Glutamatergic neuron (in vitro differentiated cells): ENCODE measurements at places on chromosomes 5 and 9.

DNA sequence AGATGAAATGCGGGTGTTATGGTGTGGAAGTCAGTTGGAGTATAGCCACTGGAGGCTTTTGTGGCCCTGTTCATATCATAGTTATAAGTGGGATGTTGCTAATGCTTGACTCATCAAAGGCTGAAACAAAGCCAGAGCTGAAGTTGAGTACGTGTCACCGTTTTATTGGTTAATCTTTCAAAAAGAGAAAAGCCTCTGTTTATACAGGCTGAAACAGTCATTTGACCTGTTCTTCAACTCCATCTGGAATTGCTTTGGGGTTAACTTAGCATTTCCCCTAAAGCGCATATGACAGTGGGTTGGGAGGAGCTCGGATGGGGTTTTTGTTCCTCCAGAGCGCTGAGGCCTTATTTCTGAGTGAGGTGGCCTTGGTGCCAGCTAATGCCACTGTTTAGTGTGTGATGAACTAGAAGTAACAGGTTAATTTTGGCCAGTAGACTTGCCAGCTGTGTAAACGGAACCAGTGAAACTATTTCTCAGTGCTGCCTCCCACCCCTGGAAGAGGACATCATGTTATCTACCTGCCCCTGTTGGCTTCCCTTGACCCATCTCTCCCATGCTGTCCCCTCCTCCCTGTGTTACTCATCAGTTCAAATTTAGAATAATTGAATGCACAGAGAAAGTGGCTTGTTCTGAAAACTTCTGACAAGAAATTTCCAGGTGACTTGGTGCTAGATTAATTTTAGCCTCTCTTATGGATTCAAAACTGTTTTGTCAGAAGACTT is 34.2 kb downstream of the MTAP start:
- no peak for DNase-seq

DNA sequence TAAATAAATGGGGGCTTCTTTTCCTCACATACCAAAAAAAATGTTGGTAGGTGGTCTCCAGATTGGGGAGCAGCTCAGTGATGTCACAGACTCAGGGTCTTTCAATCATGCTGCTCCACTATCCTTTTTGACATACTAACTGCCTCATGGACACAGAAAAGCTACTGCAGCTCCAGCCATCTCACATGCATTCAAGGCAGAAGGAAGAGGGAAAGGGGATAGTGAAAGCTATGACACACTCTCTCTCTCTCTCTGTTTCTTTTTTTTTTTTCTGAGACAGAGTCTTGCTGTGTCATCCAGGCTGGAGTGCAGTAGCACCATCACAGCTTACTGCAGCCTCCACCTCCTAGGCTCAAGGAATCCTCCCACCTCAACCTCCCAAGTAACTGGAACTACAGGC is 7.9 kb upstream of the ADGRD2 start:
- DNase-seq = no peak

DNA sequence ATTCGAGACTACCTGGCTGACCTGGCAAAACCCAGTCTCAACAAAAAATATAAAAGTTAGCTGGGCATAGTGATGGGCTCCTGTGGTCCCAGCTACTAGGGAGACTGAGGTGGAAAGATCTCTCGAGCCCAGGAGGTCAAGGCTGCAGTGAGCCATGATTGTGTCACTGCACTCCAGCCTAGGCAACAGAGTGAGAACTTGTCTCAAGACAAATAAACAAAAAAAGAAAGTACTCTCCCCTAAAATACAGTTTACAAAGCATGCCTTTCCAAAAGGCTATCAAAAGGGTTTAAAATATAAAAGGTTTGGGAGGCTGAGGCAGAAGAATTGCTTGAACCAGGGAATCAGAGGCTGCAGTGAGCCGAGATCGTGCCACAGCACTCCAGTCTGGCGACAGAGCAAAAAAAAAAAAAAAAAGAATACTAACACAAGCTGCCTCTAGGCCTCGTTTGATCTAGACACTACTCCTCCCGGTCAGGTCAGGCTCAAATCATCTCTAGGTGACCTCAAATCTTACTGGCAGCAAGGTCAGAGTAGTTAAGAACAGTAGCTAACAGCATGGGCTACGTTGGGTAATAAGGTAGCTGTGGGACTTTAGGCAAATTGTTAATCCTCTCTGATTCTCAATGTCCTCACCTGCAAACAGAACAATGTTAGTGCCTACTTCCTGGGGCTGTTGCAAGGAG is 9.3 kb downstream of the NAIF1 start:
- DNase-seq = no peak

GRCh38 chr5:124034963-124035362 is 523.0 kb downstream of the CSNK1G3 start:
- no peak for DNase-seq
